Subcutaneous preadipocyte (primary cell): ENCODE measurements at places on chromosomes 4 and X. TPM values are rescaled to one million over a fixed set of nuclear protein-coding genes. Genes with fewer than 3 reads are reported as not detected.

The FRG2 gene
- not detected in 2 replicates for total RNA-seq

The ADH1A gene
- not detected in 2 replicates for total RNA-seq

The ETDA gene
- not detected in 2 replicates for total RNA-seq

The F8A3 gene
- total RNA-seq, result 1.8 and 2.2 TPM in 2 replicates

The PDZD4 gene
- total RNA-seq, result under 0.01 and 0.20 TPM in 2 replicates

The ASB11 gene
- total RNA-seq, result not detected in 2 replicates

The EDNRA gene
- 6.6 and 6.8 TPM in 2 replicates for total RNA-seq

The MAGEA12 gene
- not detected in 2 replicates for total RNA-seq

The ARR3 gene
- total RNA-seq, result not detected in 2 replicates

The MAGEA3 gene
- total RNA-seq, result not detected in 2 replicates

The TMEM271 gene
- total RNA-seq, result not detected in 2 replicates

The STAP1 gene
- total RNA-seq, result not detected in 2 replicates

The MAGEA1 gene
- total RNA-seq, result not detected in 2 replicates

The RTL9 gene
- 0.39 and 0.73 TPM in 2 replicates for total RNA-seq

The SGMS2 gene
- 80.5 and 109 TPM in 2 replicates for total RNA-seq

The SLAIN2 gene
- total RNA-seq, result 37.8 and 58.5 TPM in 2 replicates

The ADGRL3 gene
- not detected in 2 replicates for total RNA-seq

The SSX4 gene
- total RNA-seq, result not detected in 2 replicates

The GPR143 gene
- total RNA-seq, result not detected in 2 replicates

The NR3C2 gene
- 0.78 and 1.1 TPM in 2 replicates for total RNA-seq

The TLR2 gene
- 0.37 and 3.7 TPM in 2 replicates for total RNA-seq

The GAGE12H gene
- total RNA-seq, result not detected in 2 replicates

The CCNG2 gene
- total RNA-seq, result 9.8 and 12.5 TPM in 2 replicates

The SCOC gene
- total RNA-seq, result 36.2 and 41.5 TPM in 2 replicates

The FAM9C gene
- not detected in 2 replicates for total RNA-seq

The SSX1 gene
- total RNA-seq, result not detected in 2 replicates

The ADH7 gene
- not detected in 2 replicates for total RNA-seq

The UCHL1 gene
- 85.6 and 314 TPM in 2 replicates for total RNA-seq

The TMEM31 gene
- 0.73 TPM in 1 of 2 replicates, not detected in the other for total RNA-seq

The SULT1B1 gene
- total RNA-seq, result 3.3 and 10.6 TPM in 2 replicates

The SPIN4 gene
- 3.3 and 5.1 TPM in 2 replicates for total RNA-seq

The MTMR8 gene
- total RNA-seq, result 0.59 and 0.73 TPM in 2 replicates

The CAPN6 gene
- total RNA-seq, result under 0.01 TPM in 1 of 2 replicates, not detected in the other

The CSAG2 gene
- total RNA-seq, result not detected in 2 replicates
